ENCODE measurements at places on chromosomes 4 and X. TPM values are rescaled to one million over a fixed set of nuclear protein-coding genes. Genes with fewer than 3 reads are reported as not detected.

DNA sequence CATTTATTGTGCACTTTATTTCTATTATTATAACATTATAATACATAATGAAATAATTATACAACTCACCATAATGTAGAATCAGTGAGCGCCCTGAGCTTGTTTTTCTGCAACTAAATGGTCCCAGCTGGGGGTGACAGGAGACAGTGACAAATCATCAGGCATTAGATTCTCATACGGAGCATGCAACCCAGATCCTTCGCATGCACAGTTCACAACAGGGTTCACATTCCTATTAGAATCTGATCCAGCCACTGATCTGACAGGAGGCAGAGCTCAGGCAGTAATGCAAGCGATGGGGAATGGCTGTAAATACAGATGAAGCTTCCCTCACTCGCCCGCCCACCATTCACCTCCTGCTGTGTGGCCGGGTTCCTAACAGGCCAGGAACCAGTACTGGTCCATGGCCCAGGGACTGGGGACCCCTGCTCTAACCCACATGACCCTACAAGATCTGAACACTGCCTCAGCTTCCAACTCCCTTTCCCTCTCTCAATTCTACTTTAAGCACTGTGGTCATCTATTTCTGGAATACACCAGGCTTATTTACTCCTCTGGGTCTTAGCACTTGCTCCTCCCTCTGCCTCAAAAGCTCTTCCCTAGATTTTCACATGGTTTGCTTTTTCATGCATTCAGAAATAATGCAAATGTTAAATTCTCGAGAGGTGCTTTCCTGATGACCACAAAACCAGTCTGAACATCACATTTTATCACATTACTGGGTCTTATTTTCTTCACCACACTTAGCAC, 166.8 kb upstream of the HCCS start:
- no peak for DNase-seq
- H3K4me3 ChIP-seq: no peak overlapping the region
- H3K36me3 ChIP-seq: no peaks in the 10 kb centered on the region

- no peaks in the 10 kb centered on the region for H3K27me3 ChIP-seq
- no peak overlapping the region for H3K4me3 ChIP-seq
- H3K4me1 ChIP-seq: peaks cover 68% of the 10 kb centered on the region
- no peak for DNase-seq
- no peak overlapping the region for H3K27ac ChIP-seq
These were observed 35.7 kb downstream of the ARHGAP24 start for GRCh38 chr4:85510632-85510984.

GRCh38 chrX:146241902-146242301, 424.3 kb downstream of the SLITRK2 start:
- no peaks in the 10 kb centered on the region for H3K4me1 ChIP-seq
- no peaks in the 10 kb centered on the region for H3K27me3 ChIP-seq
- DNase-seq: no peak
- H3K27ac ChIP-seq: no peak overlapping the region

DNA sequence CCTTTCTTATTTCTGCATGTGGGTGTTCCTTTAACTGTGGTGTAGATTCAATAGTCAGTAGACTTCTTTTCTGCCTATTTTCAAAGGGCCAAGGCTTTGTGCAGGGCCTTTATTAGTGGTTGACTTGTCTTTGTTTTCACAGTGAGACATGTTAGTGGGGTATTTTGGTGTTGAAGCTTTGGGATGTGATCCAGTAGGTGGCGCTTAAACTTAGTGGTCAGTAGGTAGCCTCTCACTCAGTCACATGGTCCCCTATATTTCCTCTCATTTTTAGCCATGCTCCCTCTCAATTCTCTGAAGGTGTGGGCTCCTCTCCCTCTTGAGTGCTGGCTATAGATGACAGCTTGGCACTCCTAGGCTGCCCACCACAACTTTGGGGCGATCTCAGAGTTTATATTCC, 23.4 kb upstream of the SLC10A7 start:
- no peak overlapping the region for H3K27ac ChIP-seq
- H3K27me3 ChIP-seq: 0 out of 2 replicates have a peak, but pooled peaks cover 2% of the 10 kb centered on the region
- H3K4me1 ChIP-seq: no peaks in the 10 kb centered on the region
- peak; percentile 78 for DNase-seq
- H3K36me3 ChIP-seq: no peaks in the 10 kb centered on the region

DNA sequence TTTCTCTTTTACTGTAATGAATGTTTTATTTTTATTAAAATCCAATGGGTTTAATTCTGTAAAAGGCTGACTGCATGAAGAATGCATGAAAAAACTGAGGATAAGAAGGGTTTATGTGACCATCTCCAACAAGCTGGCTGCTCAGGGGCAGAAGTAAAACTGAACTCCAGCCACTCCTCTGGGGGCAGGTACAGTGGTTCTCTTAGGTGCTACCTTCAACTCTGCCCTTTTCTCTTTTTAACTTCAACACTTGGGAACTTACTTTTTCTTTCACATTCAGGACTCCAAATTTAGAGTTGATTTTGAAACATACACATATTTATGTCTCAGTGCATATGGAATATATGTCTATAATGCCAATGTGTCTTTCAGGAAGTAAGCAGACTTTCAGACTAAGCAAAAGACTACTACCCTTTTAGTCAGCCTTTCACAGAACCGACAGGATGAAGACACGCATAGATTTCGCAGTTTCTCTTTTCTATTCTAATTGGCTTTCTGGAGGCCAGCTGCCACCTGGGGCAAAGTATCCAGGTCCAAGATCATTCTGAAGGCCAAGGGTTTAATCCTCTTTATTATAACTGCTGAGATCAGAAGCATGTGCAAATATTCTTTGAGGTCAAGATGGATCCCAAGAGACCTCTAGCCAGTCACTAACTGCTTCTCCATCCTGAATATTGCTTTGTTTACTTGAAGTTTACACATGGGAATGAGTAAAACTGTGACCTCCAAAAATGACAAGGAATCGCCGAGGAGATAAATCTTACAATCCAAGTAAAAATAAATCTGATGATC, 30.7 kb downstream of the HS3ST1 start:
- no peaks in the 10 kb centered on the region for H3K4me1 ChIP-seq
- H3K4me3 ChIP-seq: no peak overlapping the region
- no peaks in the 10 kb centered on the region for H3K36me3 ChIP-seq
- H3K27ac ChIP-seq: no peak overlapping the region
- no peaks in the 10 kb centered on the region for H3K27me3 ChIP-seq
- no peak for DNase-seq

GRCh38 chr4:35167385-35167784, 1076.9 kb downstream of the ARAP2 start:
- H3K27ac ChIP-seq: no peak overlapping the region
- DNase-seq: no peak
- H3K4me3 ChIP-seq: no peak overlapping the region
- H3K36me3 ChIP-seq: no peaks in the 10 kb centered on the region
- H3K4me1 ChIP-seq: no peaks in the 10 kb centered on the region
- H3K27me3 ChIP-seq: no peaks in the 10 kb centered on the region

DNA sequence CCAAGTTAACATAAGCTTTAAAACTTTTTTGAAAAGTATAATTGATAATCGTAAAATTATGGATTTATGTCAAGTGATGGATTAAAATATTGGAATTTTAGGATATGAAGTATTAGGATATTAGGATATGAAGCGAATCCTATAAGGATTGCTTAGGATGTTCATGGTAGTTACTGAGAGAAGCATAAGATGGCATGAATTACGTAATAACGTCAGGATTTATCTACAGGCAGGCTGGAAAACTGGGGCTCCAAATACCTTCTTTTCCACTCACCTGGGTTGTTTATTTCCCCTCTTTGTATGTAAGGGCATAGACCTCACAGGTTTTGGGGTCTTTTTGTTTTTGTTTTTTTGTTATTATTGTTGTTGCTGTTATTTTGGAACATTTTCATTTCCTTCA, 65.2 kb upstream of the TMEM33 start:
- H3K4me3 ChIP-seq: no peak overlapping the region
- H3K4me1 ChIP-seq: no peaks in the 10 kb centered on the region
- DNase-seq: no peak
- no peak overlapping the region for H3K27ac ChIP-seq
- no peaks in the 10 kb centered on the region for H3K27me3 ChIP-seq
- no peaks in the 10 kb centered on the region for H3K36me3 ChIP-seq

GRCh38 chr4:146787731-146788130, 149.0 kb downstream of the POU4F2 start:
- no peak overlapping the region for H3K4me3 ChIP-seq
- no peaks in the 10 kb centered on the region for H3K27me3 ChIP-seq
- H3K36me3 ChIP-seq: no peaks in the 10 kb centered on the region
- H3K4me1 ChIP-seq: no peaks in the 10 kb centered on the region
- H3K27ac ChIP-seq: no peak overlapping the region
- no peak for DNase-seq

GRCh38 chr4:145446184-145446583, 35.5 kb upstream of the SMAD1 start:
- H3K4me3 ChIP-seq: no peak overlapping the region
- no peak overlapping the region for H3K27ac ChIP-seq
- DNase-seq: peak; percentile 29
- H3K36me3 ChIP-seq: no peaks in the 10 kb centered on the region
- H3K27me3 ChIP-seq: no peaks in the 10 kb centered on the region

DNA sequence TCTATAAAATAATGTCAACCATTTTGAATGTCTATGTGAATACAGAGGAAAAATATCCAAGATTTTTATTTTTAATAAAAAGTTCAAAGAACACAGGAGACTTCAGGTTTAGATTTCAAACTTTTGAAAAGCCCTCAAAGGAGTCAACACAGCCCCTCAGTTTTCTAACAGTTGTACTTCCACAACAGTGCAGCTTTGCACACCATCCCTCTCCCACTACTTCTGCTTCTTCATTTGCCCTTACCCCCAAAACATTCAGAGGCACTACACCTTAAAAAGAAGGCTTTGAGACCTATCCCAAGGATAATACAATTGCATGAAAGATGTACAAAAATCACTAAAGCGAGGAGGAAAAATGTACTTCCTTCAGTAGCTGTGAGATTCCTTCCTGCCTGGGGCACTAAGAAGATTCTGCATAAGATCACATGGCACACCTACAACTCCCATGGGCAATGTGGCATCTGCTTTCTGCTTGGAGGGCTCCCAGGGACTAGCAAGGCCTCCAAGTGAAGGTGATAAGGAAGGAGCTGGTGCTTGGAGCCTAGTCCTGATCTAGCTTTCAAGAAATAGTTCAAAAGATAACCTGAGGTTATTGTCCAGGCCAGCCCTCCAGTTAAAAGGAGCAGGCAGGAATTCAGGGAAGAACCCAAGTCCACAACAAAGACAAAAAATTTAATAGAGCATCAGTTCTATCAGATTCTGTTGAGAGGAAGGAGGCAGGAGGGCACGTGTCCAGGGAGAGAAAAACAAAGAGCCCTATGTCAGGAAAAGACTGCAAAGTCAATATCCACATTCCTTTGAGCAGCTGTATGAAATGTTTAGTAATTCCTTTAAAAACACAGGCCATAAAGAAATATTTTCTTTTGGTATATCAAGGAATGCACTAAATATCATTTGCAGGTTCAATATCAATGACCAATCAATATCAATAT, 19.1 kb downstream of the ARAP2 start:
- H3K36me3 ChIP-seq: no peaks in the 10 kb centered on the region
- peaks cover 5% of the 10 kb centered on the region for H3K4me1 ChIP-seq
- H3K27ac ChIP-seq: no peak overlapping the region
- no peaks in the 10 kb centered on the region for H3K27me3 ChIP-seq
- DNase-seq: no peak

Gene SLC25A6
- total RNA-seq: 209 TPM

Gene SRPX2
- not detected for total RNA-seq

Gene FMR1NB
- not detected for total RNA-seq

Gene PLXNB3
- not detected for total RNA-seq

Gene RASL11B
- not detected for total RNA-seq

Gene MAOB
- not detected for total RNA-seq

Gene CFAP47
- total RNA-seq: 0.22 TPM

Gene LRIT3
- 0.19 TPM for total RNA-seq
